NCI-H748 treated with DMSO at 0.1 percent for 48 hours (cell line): ENCODE measurements at places on chromosomes 4 and X.

GRCh38 chrX:129689796-129690195, 35.0 kb upstream of the APLN start:
- no peak for DNase-seq

- DNase-seq, result peak; percentile 12
These were observed 50.4 kb downstream of the MGARP start for GRCh38 chr4:139229534-139230039.

DNA sequence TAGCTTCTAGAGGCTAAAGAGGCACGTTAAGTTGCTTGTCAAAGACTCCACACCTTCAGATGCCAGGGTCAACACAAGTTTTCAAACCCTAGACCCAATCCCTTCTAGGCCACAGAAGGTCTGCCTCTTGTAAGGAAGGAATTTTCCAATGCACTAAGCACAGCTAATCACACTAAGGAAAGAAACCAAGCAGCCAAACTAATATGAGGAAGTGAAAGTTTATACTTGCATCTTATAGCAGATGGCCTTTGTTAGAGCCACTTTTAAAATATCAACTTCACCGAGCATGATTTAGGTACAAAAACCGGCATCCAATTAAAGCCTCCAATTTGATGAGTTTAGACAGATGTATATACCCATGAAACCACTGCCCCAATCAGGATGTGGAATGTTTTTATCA, 9.9 kb downstream of the FHL1 start:
- no peak for DNase-seq

GRCh38 chrX:49877397-49878101, 1.7 kb upstream of the USP27X start:
- no peak for DNase-seq

- DNase-seq, result no peak
These were observed 150.6 kb downstream of the ADAMTS3 start for GRCh38 chr4:72418458-72418857.

GRCh38 chr4:76260571-76260970, 9.1 kb downstream of the FAM47E start:
- no peak for DNase-seq

- DNase-seq, result no peak
These were observed 349.9 kb downstream of the BMPR1B start for GRCh38 chr4:95107635-95108034.

DNA sequence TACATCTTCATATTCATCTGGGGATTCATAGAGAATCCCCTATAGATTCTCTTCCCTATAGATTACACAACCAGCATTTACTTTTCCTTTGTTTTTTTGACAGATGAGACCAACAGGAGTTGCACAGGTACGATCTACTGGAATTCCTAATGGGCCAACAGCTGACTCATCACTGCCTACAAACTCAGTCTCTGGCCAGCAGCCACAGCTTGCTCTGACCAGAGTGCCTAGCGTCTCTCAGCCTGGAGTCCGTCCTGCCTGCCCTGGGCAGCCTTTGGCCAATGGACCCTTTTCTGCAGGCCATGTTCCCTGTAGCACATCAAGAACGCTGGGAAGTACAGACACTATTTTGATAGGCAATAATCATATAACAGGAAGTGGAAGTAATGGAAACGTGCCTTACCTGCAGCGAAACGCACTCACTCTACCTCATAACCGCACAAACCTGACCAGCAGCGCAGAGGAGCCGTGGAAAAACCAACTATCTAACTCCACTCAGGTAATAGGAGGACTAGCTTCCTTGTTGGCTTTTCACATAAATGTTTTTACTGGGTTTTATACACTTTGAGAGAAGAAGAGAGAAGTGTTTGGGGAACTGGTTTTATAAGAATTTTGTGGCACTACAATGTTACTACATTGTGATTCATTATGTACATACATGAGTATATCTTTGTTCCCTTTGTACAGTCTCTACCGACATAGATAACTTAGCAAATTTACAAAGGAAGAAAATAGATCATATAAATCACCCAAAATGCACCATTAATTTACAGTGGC, 137.2 kb downstream of the DIPK2B start:
- DNase-seq, result no peak

GRCh38 chrX:10054396-10054795, 87.2 kb downstream of the CLDN34 start:
- no peak for DNase-seq

DNA sequence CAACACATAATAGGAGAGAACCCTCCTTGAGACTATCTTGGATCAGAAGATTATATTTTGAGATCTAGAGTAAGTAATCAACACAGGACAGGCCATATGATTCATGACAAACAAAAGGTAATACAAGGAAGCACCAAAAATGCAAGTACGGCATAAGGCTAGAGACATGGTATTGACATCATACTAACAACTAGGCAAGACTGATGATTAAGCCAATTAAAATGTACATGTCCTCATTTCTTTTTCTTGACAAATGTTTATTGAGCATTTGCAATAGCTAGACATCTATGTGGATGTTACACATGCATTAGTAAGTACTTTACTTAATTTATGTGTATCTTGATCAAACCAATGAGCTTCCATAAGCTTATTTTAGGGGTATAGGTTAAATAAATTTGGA, 695.7 kb upstream of the GALNTL6 start:
- no peak for DNase-seq

DNA sequence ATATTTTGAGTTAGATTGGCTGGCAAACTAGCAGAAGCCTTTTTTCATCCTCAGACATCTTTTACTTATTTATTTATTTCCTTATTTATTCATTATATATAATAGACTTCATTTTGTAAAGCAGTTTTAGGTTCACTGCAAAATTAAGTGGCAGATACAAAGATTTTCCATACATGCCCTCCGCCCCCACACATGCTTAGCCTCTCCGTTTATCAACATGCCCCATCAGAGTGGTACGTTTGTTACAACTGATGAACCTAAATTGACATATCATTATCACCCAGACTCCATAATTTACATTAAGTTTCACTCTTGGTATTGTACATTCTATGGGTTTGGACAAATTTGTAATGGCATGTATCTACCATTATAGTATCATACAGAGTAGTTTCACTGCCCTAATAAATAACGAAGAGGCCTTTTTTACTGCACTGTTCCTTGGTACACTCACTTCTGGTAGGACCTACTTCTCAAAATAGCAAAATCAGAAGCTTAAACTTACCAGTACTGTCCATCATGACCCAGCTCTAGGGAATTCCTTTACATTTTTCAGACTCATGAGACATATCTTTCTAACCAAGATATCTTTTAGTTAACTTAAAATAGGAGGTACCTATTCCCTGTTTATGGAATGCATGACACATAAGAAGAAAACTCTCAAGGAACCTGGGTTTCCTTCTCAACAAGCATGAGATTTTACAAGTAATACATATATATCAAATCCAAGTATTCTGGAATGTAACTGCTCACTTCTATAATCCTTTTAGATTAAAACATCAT, 4.8 kb upstream of the TMPRSS11B start:
- DNase-seq, result no peak

GRCh38 chrX:65900850-65901844, 138.7 kb downstream of the VSIG4 start:
- no peak for DNase-seq

DNA sequence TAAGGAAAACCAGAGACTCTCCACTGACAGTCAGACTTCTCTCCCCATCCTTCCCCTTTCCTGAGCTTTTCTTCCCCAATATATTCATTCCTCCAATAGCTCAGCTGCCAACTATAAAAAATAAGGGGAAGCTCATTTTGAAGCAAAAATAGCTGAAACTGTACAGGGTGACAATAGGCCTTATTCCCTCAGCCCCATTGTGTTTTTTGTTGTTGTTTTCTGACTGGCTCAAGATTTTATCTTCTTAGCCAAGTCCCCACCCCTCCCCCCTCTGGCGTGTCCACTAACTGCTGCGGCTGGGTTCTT, 26.2 kb downstream of the PRPS1 start:
- DNase-seq, result no peak

- DNase-seq, result no peak
These were observed 170.9 kb downstream of the APBB2 start for GRCh38 chr4:41043465-41043864.

DNA sequence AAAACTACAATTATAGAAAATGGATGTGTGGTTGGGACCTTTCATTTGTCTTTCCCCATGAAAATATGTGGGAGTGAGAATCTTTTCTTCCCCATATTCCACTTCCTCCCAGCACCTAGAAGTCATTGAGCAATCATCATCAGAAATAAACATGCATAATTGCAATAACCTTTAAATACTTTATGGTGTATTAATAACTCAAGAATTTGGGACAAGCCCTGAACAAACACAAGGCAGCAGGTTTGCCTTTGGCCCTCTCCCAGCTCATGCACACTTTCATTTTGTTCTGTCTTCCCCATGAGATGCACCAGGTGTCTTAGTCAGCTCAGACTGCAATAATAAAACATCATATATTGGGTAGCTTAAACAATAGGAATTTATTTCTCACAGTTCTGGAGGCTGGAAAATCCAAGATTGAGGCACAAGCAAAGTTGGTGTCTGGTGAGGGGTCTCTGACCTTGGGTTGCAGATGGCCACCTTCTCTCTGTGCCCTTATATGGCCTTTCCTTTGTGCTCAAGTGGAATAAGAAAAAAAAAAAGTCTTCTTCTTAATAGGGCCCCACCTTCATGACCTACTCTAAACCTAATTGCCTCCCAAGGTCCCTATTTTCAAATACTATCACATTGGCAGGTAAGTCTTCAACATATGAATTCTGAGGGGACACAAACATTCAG, 34.7 kb upstream of the TMEM184C start:
- DNase-seq, result no peak

DNA sequence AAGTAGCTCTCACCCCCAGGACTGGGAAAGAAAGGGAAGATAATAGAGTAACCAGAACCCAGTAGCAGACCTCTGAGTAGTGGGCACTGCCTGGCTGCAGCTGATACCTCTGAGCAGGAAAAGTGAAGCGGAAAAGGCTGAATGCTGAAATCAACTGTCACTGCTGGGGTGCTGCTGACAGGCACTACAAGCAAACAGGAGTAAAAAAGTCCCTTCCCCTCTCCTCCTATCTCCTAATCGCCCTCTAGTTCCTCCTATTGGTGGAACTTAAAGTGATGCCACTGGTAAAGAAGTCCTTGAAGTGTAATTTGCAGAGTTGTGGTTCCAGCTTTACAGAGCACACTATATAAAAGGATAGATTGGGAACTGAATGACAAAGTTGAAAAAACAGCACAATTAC, 32.8 kb upstream of the GLRB start:
- DNase-seq, result no peak

GRCh38 chrX:14528629-14529289, 577 bp upstream of the GLRA2 start:
- DNase-seq, result peak; percentile 71
